CD8-positive, alpha-beta T cell (primary cell): ENCODE measurements at places on chromosomes 12 and 14.

- DNase-seq: no peak
Measured at GRCh38 chr12:121227294-121227693, 17.4 kb downstream of the P2RX4 start.

GRCh38 chr14:102185360-102185759 is 45.7 kb downstream of the WDR20 start:
- DNase-seq: no peak

DNA sequence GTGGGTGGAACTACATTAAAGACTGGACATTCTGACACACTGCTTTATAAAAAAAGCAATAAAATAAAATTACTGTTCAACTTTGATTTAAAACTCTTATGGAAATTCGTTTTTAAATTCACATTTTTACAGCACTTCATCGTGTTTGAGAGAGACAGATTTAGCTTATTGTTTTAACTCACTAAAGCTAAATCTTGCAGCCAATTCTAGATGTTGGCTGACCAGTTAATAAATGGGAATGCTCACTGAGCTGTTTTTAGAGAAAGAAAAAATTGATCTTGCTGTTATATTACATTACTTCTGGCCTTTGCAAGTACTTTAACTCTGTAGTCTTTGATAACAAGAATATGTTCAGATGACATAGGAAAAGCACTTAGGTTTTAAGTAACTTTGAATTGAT is 157.1 kb downstream of the PLCZ1 start:
- no peak for DNase-seq

DNA sequence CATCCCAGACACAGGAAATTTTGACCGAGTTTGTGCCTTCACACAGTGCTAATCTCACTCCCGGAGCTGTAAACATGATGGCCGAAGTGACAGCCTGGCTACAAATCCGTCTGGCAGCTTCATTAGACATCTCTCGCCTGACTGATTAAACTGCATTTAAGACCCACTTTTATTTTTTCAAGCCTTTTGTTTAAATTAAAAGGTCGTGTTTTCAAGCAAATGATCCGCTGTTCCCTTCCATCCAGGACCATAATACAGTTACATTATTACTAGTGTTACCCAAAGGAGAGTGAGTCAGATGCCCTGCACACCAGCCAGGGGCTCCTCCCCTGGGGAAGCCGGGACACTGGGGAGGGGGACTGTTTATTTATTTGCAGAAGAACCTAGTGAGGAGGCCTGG is 200.2 kb downstream of the EXOC5 start:
- no peak for DNase-seq

DNA sequence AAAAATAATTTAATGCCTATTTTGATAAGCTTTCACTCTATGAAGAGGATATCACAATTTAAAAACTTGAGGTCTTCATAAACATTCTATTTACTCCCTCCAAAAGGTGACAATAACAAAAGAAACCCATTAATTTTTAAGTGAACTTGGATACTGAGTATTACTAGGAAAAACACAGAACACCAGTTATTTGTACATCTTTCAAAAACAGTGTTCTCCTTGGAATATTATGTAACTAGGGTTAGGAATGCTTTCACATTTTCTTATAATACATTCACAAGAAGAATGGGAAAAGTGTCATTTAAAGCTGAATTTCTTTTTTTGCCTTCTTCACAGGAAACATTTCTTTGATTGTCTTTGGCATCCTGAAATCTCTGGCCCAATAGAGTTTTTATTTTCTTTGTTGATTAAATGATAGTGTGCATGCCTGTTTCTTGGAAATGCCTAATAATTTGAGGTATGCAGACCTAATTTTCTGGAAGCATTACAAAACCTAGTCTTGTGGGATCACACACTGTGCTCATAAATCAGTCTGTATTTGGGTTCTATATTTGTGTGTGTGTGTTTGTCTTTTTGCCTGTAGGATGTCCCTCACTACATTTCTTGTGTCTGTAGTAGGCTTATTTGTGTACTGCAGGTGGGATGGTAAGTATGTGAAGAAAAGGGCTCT is 76.5 kb downstream of the WNK1 start:
- no peak for DNase-seq

- no peak for DNase-seq
Measured at GRCh38 chr12:54463484-54463883, 9.9 kb downstream of the GTSF1 start.

GRCh38 chr12:42332301-42333285 is 6.6 kb downstream of the PPHLN1 start:
- peak; percentile 34 for DNase-seq

DNA sequence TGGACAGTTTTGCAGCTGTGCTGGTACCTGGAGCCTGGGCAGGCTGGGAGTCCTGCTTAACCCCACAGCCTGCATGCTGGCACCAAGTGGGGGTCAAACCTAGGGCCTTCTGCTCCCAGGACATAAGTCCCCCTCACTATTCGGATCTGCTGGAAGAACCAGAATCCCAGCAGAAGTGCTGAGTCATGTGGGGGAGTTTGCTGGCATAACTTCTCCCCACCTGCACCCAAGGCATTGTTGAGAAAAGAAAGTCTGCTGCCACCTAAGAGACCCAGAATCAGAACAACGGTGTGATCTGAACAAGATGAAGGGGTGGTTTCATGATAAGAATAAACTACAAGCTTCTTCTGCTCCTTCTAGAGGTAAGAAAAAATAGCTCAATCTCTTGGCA is 102.7 kb downstream of the RBM19 start:
- no peak for DNase-seq

DNA sequence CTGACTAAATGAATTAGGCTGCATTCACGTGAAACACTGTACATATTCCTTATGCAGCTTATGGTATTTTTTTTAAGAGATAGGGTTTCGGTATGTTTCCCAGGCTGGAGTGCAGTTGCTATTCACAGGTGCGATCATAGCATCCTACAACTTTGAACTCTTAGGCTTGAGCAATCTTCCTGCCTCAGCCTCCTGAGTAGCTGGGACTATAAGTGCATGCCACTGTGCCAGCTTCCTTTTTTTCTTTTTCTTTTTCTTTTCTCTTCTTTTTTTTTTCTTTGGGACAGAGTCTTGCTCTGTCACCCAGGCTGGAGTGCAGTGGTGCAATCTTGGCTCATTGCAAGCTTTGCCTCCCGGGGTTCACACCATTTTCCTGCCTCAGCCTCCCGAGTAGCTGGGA is 35.8 kb upstream of the SPPL3 start:
- DNase-seq: no peak

- no peak for DNase-seq
Measured at GRCh38 chr14:95761436-95761835, 47.5 kb upstream of the TCL1A start.

GRCh38 chr12:45913631-45914030 is 76.7 kb downstream of the SCAF11 start:
- no peak for DNase-seq

DNA sequence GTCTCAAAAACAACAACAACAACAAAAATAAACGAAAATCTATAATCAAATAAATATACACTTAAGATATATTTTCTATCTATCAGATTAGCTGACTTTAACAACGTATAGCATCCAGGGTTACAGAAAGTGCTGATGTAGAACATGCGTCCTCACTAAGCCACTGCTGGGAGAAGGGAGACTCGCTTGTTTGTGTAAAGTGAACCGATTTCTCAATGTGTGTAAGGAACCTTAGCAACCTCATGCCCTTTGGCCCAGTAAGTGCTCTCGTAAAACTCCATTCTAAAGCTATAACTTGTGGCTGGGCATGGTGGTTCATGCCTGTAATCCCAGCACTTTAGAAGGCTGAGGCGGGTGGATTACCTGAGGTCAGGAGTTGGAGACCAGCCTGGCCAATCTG is 23.8 kb downstream of the NFKBIA start:
- DNase-seq: no peak

GRCh38 chr14:104706733-104707607 is 17.1 kb upstream of the ADSS1 start:
- no peak for DNase-seq

DNA sequence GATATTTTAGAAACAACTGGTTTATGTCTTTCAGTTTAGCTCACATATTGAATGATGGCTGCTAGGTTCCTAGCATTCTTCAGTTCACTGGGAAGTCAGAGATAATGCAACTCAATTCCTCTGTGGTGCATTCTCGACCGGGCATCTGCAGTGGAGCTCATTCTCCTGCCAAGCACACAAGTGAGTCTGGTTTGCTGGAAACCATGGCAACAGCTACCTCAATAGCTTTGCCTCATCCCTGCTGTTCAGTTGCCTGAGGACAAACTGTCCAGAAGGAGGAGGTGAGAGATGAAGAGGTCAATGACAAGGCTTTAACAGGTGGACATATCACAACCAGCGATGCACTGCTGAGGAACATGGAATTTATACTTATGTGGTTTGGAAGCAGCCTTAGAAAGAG is 816.9 kb downstream of the AACS start:
- no peak for DNase-seq

- no peak for DNase-seq
Measured at GRCh38 chr14:61927060-61927459, 164.8 kb downstream of the SNAPC1 start.

DNA sequence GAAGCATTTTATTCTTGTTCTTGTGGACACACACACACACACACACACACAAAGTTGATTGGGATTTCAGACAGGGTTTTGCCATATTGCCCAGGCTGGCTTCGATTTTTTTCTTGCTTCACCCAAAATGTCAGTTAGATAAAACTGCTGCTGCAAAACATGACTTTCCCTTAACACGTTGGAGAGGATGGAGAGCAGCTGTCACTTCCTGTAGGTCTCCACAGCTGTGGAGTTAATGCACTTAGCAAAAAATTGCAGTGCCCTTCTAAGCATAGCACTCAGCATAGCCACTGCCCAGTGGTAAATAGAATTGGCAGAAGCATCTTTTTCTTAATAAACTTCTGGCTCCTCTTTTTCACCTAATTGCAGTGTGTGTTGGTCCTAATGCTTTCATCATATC is 54.5 kb downstream of the PDZRN4 start:
- no peak for DNase-seq

- peak; percentile 75 for DNase-seq
Measured at GRCh38 chr14:91228112-91229004, 16.1 kb downstream of the GPR68 start.

GRCh38 chr12:6161124-6161882 is 36.8 kb upstream of the VWF start:
- no peak for DNase-seq

DNA sequence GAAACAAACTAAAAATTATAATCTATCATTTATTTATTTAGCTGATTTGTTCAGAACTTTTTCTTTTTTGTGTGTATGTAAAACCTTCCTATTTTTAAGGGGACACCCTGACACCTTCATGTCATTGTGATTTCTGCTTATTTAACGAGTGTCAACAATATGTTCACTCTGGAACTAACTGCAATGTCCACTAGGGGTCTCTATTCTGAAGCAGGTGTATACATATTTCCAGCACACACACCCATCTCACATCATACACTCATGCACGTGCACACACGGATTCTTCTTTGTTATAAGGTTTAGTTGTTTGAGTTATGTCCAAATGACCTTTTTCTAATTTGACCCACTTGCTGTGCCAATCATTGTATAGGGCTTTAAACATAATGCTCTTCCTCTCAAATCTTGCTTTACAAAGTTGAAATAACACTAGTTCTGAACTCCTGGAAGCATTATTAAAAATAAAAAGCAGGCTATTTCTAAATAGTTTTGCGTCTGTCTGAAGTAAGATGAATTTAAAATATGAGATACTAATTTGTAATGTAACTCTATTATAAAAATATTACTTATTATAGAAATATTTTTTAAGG is 15.5 kb downstream of the E2F7 start:
- DNase-seq: no peak

- no peak for DNase-seq
Measured at GRCh38 chr12:78062786-78063185, 232.1 kb downstream of the NAV3 start.

DNA sequence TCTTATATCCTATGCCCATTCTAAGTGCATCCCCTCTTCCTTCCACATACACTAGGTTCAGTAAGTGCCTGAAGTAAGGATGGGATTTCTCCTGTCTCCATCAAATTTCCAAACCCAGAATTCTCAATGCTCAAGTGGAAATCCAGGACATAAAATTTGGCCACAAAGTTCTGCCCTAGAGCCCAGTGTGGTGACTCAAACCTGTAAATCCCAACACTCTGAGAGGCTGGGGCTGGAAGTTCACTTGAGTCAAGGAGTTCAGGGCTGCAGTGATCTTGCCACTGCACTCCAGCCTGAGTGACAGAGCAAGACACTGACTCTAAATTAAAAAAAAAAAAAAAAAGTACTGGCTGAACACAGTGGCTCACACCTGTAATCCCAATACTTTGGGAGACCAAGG is 4.5 kb upstream of the ARF3 start:
- DNase-seq: no peak

DNA sequence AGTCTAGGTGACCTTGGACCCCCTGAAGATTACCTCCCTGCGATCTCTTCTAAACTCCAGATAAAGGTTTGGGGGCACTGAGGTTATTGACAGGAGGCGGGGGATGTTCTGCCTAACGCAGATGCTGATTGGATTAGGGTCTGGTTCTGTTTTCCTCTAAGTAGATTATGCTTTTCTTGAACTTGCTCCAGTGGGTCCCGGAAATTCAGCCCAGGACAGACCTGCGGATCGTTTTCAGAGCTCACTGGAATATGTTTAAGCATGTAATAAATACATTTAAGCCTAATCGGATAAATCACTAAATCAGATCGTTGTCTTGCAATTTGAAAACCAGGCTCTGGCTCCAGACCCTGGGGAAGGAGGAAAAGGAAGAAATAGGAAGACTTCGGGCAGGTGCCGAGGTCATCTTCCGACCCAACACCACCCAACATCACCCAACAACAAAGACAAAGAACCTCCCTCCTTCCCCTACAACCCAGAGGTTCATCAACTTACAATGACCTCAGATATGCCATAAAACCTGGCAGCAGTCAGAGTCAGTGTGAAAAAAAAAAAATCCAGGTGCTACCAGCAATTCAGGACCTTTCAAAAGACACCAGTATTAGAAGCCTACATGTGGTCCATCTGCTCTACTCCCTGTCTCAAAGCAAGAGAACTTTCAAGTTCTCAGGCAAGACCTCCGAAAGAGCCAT is 148.4 kb downstream of the KSR2 start:
- no peak for DNase-seq
